ENCODE measurements at places on chromosomes 7 and 10.

- no peak for DNase-seq
Measured at GRCh38 chr7:155986497-155987160, 174.4 kb upstream of the SHH start.

DNA sequence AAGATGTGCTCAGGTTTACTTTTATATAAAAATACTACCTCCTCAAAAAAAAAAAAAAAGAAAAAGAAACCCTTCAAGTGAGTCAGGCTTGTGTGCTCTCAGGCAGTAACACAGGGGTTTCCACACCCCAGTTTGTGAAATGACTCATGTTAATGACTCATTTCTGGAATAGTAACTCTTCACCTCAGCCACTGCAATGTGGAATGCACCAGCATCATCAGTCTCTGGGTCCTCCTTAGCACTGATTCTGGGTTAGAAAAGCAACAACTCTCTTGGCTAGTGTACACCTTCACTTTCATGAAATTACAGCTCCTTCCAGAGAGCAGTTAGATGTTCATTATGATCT is 110.6 kb downstream of the EMX2 start:
- DNase-seq: no peak

DNA sequence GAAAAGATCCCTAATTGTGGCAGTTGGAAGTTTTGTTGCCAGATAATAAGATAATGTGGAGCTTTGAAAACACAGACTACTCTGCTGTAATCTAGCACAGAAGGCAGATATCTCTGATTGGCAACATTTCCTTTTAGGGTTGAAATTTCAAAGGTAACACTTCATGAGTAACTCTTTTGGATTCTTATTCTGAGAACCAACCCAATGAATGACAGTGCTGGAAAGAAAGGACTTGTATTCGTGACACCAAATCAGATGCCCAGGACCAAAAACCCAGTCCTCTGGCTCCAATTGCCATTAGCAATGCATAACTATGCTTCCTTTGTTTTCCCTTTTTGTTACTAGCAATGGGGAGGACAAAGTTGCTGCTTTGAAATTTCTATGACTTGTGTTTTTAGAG is 41.0 kb upstream of the ELMO1 start:
- no peak for DNase-seq

DNA sequence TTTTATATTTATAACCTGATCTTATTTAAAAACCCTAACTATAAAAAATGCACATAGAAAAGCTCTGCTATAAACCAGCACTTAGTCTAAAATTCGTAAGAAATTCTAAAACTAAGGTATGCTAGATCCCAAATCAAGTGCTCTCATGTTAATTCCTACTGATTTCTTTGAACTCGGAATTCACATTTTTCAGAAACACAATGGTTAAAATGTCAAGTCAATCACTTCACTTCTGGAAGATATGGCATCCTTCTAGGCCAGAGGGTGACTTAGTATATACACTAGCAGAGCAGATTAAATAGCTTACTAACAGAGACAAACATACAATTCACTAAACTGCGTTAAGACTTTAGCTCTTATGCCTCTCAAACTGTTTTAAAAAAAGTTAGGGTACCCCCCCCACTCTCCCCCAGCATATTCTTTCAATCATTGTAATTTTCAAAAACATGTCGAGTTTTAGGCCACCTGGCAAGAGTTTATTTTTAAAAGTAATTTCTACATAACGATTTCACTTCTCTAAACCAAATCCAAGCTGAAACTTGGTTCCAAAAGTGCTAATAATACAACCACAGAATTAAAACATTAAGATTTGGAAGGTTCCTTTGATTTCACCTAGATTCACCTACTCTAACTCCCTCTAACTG is 129.4 kb downstream of the NRBF2 start:
- no peak for DNase-seq

- DNase-seq: no peak
Measured at GRCh38 chr10:103047381-103047780, 129.3 kb downstream of the CNNM2 start.

GRCh38 chr7:128191136-128191844 is 49.8 kb upstream of the LEP start:
- no peak for DNase-seq

GRCh38 chr10:125284875-125285597 is 124.7 kb upstream of the CTBP2 start:
- DNase-seq: no peak

DNA sequence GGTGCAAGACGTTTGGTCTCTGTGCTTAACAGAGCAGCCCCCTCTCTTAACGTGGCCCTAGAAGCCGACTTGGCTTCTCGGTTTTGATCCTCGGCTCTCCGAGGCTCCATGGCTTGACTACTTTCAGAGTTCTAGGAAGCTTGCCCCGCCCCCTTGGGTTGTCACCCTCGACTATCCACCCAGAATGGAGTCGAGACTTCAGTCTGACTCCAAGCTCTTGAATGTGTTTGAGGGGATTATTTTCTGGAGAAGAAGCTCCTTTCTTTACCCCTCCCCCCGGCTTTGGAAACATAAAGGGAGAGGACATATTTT is 448 bp downstream of the SEC24C start:
- peak; percentile 68 for DNase-seq

- peak; percentile 31 for DNase-seq
Measured at GRCh38 chr10:12782537-12782936, 219.0 kb downstream of the CCDC3 start.

- no peak for DNase-seq
Measured at GRCh38 chr10:118272149-118272721, 69.9 kb downstream of the FAM204A start.

DNA sequence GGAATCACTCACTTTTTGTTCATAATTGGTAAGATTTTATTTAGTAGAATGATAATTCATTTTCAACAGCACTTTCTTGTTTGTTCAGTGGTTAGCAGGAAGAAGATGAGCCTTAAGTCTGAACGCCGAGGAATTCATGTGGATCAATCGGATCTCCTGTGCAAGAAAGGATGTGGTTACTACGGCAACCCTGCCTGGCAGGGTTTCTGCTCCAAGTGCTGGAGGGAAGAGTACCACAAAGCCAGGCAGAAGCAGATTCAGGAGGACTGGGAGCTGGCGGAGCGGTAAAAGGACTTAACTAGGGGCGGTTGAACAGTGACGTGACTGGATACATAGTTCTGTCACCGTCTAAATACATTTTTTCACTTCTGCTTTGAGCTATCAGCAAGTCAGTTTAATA is 31.3 kb downstream of the RABGEF1 start:
- no peak for DNase-seq

- no peak for DNase-seq
Measured at GRCh38 chr10:31757831-31758230, 170.8 kb downstream of the ARHGAP12 start.

GRCh38 chr7:17411922-17412321 is 113.5 kb downstream of the AHR start:
- no peak for DNase-seq

DNA sequence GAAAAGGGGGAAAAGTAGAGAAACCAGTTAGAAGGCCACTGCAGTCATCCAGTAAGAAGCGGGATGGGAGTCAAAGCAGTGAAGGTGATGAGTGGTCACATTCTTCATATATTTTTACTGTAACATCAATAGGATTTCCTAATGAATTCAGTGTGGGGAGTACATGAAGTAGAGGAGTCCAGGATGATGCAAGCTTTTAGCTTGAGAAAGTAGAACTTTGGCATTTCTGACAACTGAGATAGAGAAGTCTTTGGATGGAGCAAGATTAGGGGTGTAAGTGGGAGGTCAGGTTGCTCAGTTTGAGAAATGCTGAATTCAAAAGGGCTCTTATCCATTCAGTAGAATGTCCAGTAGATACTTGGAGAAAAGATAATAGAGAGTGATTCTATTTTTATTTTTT is 264.1 kb upstream of the DGKB start:
- no peak for DNase-seq

DNA sequence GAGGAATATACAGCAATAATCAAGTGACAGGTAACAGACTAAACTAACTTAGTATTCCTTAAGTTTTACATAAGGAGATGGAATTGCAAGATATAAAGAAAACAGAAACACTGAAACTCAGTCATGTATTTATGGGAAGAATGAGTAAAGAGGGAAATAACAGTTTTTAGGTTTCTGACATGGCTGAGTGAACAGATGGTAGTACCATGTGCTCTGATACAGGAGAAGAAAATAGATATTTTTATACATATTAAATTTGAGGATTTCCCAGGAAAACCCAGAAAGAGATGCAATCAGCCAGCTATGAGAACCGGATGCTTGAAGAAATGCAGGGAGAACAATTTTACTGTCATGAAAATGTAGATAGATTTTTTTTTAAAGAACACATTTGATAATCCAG is 669.5 kb upstream of the GRM3 start:
- DNase-seq: no peak

GRCh38 chr7:76300166-76300731 is 2.2 kb upstream of the HSPB1 start:
- DNase-seq: no peak

DNA sequence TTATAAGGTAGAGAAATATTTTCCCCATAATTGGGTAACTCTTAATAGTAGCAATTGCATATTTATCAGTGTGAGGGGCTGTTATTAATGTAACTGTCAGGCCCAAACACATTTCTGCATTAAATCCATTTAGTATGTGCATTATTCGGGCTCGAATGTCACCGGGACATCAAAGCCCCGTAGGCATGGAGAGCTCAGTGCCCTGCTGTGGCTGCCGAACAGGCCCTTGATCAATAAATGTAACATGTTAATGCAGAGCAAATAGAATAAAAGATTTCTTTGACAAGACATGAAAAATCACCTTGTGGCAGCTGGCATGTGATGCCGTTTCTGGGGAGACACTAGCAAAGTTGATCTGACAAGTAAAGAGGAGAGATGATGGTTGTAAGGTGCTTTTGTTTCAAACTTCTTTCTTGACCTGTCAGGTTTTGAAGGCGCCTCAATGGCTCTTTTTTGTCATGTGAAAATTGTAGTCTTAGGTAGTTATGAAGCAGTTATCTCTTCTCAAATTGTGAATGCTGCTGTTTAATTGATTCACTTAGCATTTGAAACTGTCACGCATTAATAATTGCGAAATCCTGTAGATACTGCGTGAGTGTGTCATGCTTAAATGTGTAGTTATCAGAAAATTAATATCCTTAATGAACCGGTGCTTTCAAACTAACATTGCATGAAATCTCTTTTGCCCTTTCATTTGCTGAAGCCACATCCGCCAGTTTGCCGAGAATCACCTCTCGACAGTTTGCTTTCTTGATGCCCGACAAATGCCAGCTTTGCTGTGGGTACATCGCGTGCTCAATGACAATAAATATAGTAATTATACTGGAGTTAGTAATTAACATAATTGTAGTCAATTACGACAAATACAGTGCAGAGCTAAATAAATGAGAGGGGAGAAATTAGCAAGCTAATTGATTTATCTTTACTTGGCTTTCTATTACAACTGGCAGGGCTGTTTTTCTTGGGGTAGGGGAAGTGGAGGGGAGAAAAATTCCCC is 19.5 kb downstream of the LRMDA start:
- DNase-seq: no peak

GRCh38 chr7:83289419-83289993 is 126.8 kb upstream of the PCLO start:
- DNase-seq: no peak

DNA sequence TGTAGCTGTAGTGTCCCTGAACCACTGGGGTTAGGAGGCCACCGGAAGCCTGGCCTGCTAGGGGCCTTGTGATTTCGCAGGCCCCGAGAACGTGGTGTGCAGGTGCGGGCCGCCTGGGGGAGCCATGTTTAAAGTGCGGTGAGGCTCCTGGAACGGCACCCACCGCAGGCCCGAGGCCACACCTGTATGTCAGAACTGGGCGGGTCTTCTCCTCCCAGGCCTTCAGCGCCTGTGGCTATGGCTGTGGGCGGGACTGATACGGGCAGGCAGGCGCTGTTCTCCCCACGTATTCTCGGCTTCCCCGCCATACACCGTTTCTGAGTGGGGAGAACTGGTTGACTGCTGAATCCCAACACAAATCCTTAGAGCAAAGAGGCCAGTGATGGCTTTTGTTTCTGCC is 74.8 kb downstream of the DNAJB6 start:
- no peak for DNase-seq

- DNase-seq: no peak
Measured at GRCh38 chr10:99412099-99412498, 18.3 kb downstream of the GOT1 start.

DNA sequence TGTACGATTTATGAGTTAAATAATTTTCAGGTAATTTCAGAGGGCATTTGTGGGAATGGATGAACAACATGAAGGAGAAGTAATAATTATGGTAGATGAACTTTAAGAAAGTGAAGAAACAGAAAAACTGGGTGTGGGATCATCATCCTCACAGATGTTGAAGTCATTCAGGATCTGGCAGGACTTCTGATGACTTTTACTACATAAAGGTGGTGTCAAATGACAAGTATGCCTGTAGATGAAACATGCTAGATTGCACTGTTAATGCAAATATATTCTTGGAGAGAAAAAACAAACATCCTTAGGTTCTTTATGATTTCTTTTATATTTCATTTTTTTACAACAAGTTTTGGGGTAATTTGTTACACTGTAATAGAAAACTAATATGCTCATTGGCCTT is 230.2 kb downstream of the PCLO start:
- no peak for DNase-seq

DNA sequence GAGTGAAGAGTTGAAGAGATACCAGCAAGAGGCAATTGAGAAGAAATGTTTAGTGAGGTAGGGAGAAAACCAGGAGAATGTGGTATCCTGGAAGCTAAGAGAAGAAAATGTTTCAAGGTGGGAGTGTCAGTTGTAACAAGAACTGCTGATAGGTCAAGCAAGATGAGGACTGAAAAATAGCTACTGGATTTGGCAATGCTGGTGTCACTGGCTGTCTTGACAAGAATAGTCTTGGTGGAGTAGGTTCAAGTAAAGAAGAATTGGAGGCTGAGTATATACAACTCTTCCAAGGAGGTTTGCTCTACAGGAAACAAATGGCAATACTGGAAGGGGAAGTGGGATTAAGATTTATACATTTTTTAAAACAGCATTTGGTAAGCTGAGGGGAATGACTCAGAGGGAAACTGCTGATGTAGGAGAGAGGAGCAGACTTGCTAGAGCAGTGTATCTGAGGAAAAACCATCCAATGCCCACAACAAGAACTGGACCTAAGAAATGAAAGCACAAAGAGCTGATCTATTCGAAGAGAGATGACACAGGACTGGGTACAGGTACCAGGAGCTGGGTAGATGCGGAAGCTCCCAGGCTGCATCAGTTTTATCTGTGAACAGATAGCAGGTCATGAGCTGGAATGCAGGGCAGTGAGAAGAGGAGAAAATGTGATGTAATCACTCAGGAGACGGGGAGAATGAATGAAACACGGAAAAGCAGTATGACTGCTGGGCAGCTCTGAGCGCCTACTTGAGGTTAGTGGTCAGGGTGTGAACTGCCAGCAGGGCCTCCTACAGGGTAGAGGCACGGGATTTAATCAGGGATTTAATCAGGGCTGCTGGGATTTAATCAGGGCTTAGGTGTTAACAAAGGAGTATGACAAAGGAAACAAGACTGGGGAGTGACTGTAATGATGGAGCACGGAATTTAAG is 34.5 kb downstream of the FAM25A start:
- DNase-seq: no peak

DNA sequence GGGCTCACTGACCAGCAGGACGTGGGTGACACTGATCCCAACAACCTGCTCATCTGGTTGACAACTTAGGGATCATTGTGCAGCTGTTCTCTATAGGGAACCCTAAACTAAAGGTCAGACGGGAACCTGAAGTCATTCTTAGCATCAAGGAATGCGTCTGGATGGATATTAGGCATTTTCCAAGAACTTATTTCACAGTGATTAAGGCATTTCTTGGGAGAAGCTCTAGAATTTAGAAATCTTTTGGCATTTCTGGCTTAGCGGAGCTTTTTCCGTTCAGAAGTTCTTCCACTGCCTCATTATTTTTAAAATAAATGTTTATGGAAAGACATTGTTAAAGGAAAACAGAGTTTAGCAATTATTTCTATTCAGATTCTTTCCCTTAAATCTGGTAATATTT is 303.3 kb upstream of the IGFBP3 start:
- DNase-seq: no peak

All from DND-41 (cell line).